ENCODE measurements at places on chromosomes 12 and 14.

DNA sequence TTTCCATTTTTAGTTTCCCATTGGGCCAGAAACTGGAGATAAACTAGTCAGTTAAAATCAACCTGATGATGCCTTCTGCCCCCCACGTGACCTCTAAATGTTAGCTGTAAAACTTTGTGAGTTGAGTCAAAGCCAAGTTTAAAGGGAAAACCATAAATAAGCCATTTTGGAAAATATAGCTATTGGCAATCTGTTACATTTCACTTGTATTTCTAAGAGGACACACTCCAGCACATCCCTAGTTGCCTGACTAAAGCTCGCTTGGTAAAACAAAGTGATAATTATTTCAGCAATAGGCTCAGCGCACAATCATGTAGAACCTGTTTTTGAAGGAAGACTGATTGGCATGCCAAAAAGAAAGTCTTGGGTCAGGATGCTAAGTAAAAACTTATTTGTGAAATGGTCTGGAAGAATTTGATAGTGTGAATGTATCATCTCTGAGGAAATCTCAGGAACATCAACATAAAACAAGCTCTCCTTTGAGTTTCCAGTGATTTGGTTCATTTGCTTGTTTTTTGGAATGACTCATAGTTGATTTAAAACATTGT, 49.2 kb upstream of the AEBP2 start:
- ATAC-seq, result no peak

GRCh38 chr14:64324895-64325294, 30.7 kb upstream of the ESR2 start:
- no peak for ATAC-seq

- ATAC-seq, result no peak
These were observed 10.0 kb downstream of the SFSWAP start for GRCh38 chr12:131720921-131721320.

DNA sequence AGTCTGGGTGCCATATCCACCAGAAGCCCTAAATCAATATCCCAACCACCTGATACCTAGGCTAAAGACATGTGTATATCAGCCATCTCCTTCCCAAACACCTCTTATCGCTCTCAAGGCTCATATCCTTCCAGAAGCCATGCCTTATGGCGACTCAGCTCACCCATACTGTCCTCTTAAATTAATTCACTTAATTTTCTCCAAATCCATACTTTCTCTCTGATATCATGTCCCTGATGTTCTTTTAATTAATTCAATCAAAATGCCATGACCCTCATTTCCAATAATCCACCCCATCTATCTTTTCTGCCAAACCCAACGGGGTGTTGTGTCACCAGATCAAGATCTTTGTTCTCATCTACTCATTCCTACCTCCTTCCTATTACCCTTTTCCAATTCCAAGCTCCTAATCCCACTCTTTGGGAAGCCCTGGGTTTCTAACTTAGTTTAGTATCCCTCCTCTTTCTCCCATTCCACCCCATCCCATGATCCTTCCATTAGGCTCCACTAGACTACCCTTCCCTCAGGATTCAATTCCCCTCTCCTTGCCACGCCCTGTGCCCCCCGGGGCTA, 723 bp downstream of the ATF7 start:
- no peak for ATAC-seq

GRCh38 chr12:100154474-100155247, 12.0 kb upstream of the BLTP3B start:
- peak; percentile 60 for ATAC-seq

DNA sequence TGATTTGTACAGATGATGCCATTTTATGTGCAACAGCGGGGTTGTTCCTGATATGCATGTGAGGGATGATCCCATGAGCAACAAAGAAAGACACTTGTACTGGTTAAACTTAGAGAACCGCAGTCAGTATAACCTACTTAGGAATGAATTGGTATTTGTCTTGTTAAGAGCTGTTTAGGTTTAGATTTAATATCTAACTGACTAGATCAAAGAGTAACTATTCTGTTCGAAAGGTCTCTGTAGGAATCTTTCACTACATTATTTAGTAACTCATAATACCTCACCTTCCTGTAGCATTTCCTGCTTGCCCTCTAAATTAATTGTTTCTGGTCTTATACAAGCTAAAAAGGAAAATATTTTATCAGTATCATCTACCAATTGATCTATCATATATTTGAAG, 350.4 kb downstream of the TRHDE start:
- no peak for ATAC-seq

DNA sequence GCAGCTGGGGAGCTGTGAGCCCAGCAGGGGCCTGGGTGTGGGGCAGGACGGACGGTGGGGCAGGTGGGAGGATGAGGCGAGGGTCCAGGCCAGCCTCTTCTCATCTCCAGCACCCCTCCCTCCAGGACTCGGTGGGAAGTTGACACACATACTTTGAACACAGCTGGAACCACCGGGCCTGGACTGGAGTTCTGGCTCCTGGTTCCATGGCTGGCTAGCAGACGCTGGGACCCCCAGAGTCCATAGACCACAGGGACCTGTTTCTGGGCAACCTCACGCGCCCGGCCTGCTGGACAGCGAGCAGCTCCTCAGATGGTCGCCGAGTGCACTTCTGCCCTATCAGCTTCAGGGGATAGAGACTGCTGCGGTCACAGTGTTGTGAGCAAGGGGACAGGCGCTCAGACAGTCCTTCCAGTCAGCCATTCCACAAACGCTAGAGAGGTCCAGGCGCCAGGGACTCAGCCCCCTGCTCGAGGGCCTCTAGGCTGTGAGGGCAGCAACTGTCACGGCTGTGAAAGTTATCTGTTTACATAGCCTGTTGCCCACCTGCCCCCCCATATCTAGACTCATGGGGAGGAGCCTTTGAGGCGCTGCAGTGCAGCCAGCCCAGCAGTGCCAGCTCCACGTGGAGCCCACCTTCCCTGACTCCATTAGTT, 25.2 kb downstream of the TCHP start:
- no peak for ATAC-seq

DNA sequence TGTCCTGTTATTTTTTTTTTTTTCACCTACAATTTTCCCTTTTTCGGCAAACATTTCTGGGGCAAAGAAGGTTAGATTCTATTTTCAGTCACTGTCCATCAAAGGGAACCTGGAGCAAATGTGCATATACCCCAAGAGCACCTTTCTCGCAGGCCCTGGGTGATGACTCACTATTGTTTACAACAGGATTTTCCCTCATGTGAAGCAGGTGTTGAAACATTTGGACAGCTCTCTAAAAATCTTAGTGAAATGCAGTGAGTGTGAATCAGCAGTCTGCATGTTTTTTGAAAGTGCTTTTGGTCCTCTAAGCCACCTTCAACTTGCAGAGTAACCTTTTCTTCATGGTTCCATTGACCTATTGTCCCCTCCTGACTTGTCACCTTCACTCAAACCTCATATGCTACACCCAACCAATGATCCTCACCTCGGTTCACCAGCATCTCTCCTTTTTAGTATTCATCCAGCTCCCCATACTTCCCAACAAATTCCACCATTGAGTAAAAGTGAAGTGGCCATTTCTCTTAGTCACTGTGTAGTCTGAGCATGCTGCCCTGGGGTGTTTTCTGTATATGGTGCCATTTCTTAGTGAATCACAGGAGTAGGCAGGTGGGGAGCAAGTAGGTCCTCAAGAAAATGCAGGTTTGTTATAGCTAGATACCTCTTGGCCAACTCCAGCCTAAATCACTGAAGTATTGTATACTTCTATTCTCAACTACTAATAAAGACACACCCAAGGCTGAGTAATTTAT, 260.2 kb downstream of the BMP4 start:
- no peak for ATAC-seq

- ATAC-seq, result no peak
These were observed 80.5 kb downstream of the BCL11B start for GRCh38 chr14:99191395-99192027.

DNA sequence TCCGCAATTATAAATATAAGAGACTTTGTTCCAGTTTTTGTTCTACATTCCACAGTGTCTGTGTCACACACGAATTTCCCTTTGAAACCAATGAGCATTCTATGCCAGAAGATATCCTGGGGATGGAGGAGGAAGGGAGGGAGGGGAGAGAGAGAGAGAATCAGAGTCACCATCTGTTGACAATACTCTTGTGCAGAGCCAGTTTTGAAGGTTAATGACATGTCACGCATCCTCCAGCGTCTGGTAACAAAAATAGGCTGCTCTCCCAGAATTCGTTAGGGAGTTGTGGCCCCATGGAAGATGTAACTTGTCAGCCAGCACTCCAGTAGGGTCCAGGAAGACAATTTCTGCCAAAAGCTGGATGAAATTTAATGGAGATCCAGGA, 213.5 kb upstream of the KRR1 start:
- ATAC-seq, result no peak

DNA sequence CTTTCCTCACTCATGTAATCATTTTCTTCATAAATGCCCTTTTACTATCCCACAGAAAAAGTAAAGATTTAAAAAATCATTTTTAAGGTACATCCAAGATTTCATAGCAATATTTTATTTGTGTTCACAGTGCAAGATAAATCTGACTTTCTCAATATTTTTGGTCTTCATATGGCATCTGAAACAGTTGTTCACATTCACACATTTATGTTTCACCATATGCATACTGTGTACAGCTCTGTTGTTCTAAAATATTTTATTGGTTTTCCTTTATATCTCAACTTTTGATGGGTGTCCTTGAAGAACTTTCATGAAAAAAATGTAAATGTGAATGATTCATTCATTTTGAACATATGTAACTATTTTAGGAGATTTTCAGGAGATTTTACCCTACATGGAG, 348.7 kb downstream of the SNAPC1 start:
- no peak for ATAC-seq

GRCh38 chr14:100330388-100330931, 7.3 kb downstream of the SLC25A47 start:
- peak; percentile 3 for ATAC-seq
